ENCODE measurements at places on chromosomes 2 and 18. TPM values are rescaled to one million over a fixed set of nuclear protein-coding genes. Genes with fewer than 3 reads are reported as not detected.

The SLC38A11 gene
- total RNA-seq, result 0.03 TPM

The TMEM198 gene
- 0.70 TPM for total RNA-seq

The BOD1L2 gene
- not detected for total RNA-seq

The CD226 gene
- 0.13 TPM for total RNA-seq

The LYPD1 gene
- 14.6 TPM for total RNA-seq

The DSG1 gene
- not detected for total RNA-seq

The PARD3B gene
- total RNA-seq, result 0.94 TPM

The TMEM247 gene
- not detected for total RNA-seq

The LAMA1 gene
- total RNA-seq, result 0.07 TPM

The FEV gene
- not detected for total RNA-seq

The REG3G gene
- total RNA-seq, result not detected

The NGEF gene
- total RNA-seq, result 15.5 TPM

The CXCR1 gene
- total RNA-seq, result not detected

The IAH1 gene
- total RNA-seq, result 112 TPM

The SLC9A4 gene
- total RNA-seq, result not detected

The MBP gene
- 15.4 TPM for total RNA-seq

The NAT8 gene
- not detected for total RNA-seq

The TLX2 gene
- total RNA-seq, result 0.31 TPM

The LYPD6B gene
- 0.10 TPM for total RNA-seq

The CRIM1 gene
- total RNA-seq, result 157 TPM

The CTLA4 gene
- total RNA-seq, result not detected

The HRH4 gene
- total RNA-seq, result not detected

The SP140 gene
- 0.16 TPM for total RNA-seq

The ABCG8 gene
- not detected for total RNA-seq

The CYB5A gene
- 133 TPM for total RNA-seq

The RGPD6 gene
- 5.6 TPM for total RNA-seq

The PTPRM gene
- 33.7 TPM for total RNA-seq

The SCN1A gene
- not detected for total RNA-seq

The MSTN gene
- not detected for total RNA-seq

The IL36RN gene
- 0.14 TPM for total RNA-seq

The TMEM17 gene
- 5.0 TPM for total RNA-seq

The ATL2 gene
- total RNA-seq, result 54.7 TPM

The TRAK2 gene
- total RNA-seq, result 14.2 TPM

The PIEZO2 gene
- 0.70 TPM for total RNA-seq

The COL6A3 gene
- total RNA-seq, result 0.21 TPM

The ITPRIPL1 gene
- not detected for total RNA-seq

The PTPRN gene
- 1.0 TPM for total RNA-seq

The KCNE4 gene
- 0.64 TPM for total RNA-seq

The SMAD2 gene
- 62.5 TPM for total RNA-seq

The VWC2L gene
- not detected for total RNA-seq

The GCG gene
- total RNA-seq, result not detected

The TRIP12 gene
- total RNA-seq, result 137 TPM

The GNAL gene
- total RNA-seq, result 5.8 TPM

The DHRS9 gene
- 4.4 TPM for total RNA-seq

The PECR gene
- 15.6 TPM for total RNA-seq

The EDAR gene
- total RNA-seq, result 0.09 TPM

The SERPINB3 gene
- 0.16 TPM for total RNA-seq

The ANKRD30B gene
- total RNA-seq, result not detected

The EEF1B2 gene
- 1,070 TPM for total RNA-seq

The SLC8A1 gene
- 0.29 TPM for total RNA-seq

The SPEG gene
- total RNA-seq, result 7.0 TPM

The CHRND gene
- not detected for total RNA-seq

The RNF144A gene
- 9.9 TPM for total RNA-seq

The ANKAR gene
- total RNA-seq, result 1.3 TPM

The ME2 gene
- 32.4 TPM for total RNA-seq

The L3MBTL4 gene
- total RNA-seq, result not detected

Data from A549 treated with Hydrocortisone at 1 μM for 4 hours (cell line).